ENCODE measurements at places on chromosomes 11 and 22.

DNA sequence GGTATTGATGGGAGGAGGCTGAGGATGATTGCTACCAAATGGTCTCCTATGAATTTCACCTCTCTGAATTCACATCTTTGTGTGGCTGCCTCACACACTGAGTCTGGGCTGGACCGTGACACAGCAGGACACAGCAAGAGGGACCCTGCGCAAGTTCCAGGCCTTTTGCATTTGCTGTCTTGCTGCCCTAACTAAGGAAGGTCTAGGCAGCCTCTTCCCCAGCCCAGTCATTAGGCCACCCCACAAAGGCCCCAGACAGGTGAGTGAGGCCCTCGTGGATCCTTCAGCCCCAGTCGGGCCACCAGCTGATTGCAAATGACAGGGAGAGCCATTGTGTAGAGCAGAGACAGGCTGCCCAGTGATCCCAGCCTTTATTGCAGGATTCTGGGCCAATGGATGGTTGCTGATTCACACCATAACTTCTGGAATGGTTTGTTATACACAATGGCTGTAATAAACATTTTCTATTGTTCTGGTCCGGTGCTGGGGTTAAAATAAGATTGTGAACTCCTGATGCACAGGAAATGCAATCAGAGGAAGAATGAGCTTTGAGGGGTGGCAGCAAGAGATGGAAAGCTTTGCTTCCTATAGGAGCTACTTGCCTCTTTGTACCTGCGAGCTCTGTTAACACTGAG lies 28.5 kb upstream of the CSNK2A3 start:
- no peak for DNase-seq

DNA sequence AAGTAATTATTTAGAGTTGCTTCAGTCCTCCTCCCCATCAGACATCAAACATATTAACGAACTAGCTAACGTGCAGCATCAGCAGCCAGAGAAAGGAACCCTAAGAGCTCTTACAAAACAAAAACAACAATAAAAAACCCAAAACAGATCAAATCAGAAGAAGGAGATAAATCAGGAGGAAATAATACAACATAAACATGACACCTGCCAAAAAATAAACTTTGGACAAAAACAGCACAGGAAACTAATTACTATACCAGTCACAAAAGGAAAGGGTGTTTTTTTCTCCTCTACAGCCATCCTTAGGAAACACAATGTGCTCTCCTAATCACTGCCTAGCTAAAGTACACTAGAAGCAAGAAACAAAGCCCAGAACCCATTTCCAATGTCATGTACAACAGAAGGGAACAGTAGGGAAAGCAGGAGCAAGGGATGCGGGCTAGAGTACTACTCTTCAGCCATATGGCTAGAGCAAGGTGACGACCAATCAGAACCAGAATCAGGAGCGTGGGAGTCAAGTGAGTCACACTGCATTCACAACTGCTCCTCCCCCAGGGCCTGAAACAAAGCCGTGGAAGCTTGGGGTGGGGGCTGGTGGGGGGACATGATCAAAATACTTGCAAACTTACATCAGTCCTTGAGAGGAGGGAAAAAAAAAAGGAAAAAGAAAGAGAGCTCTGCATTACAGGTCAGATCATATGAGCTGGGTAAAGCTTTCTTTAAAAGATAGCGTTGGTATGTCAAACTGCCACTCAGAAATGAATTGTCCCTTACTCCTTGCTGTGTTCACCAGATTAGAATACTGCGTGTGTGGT lies 60.4 kb downstream of the LARGE2 start:
- DNase-seq = peak; percentile 40

DNA sequence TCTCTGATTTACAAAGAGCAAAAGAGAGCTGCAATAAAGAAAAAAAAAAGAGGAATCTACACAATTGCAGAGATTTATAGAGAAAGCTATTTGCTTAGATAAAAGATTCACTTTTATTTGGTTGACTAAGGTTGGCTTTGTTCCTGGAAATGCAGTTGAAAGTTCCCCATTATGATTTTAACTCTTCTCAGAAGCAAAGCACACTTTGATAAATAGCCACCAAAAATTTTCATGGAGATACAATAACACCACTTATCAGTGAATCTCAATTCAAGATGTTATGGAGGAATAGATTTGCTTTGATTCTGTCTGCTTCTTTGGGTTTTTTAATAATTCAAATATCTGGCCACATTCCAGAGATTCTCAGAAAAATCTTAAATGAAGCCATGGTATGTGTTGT lies 88.5 kb upstream of the ANO3 start:
- DNase-seq = no peak

DNA sequence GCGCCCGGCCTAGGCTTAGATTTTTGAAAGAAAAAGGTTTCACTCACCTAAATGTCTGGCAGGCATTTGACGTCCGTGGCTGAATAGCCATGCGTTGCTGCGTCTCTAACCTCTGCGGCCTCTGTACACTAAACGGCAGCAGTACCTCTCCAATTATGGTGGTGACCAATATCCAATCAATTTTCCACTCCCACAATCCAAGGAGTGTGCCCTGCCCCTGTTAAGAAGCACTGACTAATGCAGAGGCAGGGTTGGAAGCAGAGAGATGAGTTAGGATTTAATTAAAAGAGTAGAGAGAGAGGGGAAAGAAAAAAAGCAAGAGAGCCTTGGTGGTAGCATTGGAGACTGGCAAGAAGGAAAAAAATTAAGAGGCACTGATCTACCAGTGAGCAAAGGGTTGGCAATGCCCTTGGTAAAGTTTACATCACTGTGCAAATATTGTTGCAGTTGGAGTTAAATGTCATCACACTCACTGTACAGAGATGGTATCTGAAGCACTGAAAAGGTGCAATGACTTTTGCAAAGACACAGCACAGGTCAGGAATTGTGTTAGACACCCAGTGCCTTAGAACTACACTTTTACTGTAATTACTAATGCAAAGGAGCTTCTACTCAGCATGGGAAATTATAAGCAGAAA lies 526.7 kb downstream of the NTM start:
- no peak for DNase-seq

GRCh38 chr11:122077459-122077858 lies 38.6 kb downstream of the BLID start:
- DNase-seq = no peak

- DNase-seq = no peak
Measured at GRCh38 chr11:71244116-71244810, 8.1 kb downstream of the SHANK2 start.

- DNase-seq = no peak
Measured at GRCh38 chr11:19392847-19393518, 152.2 kb upstream of the E2F8 start.

DNA sequence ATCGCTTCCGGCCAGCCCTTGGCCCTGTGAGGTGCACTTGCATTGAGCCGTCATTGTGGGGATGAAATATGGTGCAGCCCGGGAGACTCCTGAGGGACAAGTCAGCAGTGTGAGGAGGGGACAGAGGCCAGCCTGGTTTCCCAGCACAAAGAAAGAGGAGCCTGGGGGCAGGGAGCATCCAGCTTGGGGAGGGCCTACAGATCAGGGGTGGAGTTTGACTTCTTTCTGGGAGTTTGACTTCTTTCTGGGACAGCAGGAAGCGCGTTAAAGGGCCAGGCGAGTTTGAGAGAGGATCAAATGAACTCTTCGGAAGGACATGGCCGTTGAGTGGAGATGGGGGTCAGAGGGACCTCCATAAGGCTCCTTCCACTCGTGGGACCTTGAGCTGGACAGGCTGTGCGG lies 91.9 kb downstream of the LRRC32 start:
- peak; percentile 77 for DNase-seq

DNA sequence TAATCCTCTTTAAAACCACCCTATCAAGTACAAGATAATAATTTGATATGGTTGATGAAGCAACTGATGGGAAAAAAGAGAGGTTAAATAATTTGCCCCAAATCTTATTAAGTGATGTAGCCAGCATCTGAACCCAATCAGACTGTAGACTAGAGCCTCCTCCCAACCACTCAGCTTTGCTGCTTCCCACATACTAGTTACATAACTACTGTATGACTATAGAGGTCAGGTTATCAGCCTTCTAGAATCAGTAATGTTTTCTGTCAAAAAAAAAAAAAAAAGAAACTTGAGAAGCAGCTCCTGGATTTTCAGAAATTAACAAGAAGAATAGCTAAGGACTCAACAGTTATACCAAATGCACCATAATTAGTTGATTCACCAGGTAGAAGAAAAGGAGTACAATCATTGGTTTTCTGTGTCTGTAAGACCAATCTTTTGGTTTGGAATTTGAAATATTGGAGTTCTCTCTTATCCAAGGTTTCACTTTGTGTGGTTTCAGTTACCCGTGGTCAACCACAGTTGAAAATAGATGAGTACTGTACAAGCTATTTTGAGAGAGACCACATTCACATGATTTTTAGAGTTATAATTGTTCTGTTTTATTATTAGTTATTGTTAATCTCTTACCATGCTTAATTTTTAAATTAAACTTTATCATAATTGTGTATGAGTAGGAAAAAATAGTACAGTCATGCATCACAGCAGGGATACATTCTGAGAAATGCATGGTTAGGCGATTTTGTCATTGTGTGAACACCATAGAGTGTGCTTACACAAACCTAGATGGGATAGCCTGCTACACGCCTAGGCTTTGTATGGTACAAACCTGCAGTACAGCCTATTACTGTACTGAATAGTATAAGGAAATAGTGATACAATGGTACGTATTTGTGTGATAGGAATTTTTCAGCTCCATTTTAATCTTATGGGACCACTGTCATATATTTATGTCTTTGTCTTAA lies 72.2 kb downstream of the PDHX start:
- no peak for DNase-seq
